ENCODE measurements at places on chromosomes 1 and 21.

GRCh38 chr1:24383381-24383940, 30.1 kb downstream of the STPG1 start:
- no peak for DNase-seq

DNA sequence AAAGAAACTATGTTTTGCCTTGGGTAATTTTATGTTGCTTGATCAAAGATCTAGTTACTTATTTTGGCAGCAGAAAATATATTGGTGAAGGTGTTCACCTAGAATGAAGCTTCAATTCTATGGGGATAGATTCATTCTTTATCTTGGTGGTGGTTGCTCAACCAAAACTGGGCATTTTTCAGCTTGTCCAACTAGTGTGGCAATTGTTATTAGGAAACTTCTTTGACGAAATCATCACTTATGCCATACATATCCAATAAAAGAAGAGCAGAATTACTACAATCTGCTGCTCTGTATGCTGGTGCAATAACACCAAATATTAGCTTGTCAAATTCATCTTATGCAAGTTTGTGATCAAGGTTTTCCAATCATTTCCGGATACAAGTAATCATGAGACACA, 26.8 kb upstream of the TMPRSS15 start:
- DNase-seq: no peak

- DNase-seq: no peak
Measured at GRCh38 chr1:18155881-18156385, 48.3 kb downstream of the IGSF21 start.

DNA sequence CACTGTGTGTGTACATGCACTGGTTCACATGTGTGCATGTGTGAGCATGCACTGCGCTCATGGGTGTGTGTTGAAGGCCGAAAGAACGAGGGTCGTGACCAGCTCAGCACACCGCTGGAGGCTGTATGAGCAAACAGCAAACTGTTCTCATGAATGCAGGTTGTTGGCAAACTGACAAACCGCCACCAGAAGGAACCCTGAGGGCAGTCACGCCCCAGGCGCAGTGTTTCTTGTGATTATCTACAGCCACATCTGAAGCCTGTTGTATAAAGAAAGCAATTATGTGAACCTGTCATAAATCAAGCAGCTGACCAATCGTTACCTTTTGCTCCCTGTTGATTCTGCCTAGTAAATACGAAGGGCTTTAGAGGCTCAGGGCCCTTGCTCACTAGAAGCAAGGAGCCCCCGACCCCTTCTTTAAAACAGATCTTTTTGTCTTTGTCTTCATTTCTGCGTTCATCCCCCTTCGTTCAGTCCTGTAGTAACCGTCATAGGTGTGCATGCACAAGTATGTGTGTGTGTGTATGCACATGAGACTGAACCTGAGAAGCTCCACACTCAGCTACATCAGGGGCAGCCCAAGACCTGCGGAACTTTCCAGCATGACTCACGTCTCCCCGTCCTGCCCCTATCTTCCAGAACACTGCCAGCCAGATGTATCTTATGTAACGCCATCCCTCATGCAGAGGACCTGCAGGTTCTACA, 16.8 kb upstream of the RIPK4 start:
- DNase-seq: peak; percentile 69

GRCh38 chr1:221712776-221713431, 29.0 kb downstream of the DUSP10 start:
- no peak for DNase-seq

GRCh38 chr1:21922090-21923013, 14.8 kb downstream of the HSPG2 start:
- no peak for DNase-seq

- DNase-seq: no peak
Measured at GRCh38 chr1:216422821-216423520, at the start of gene USH2A. USH2A (minus strand) TSS chr1:216423448; CDS start chr1:216422336, 1,112 bp downstream.

DNA sequence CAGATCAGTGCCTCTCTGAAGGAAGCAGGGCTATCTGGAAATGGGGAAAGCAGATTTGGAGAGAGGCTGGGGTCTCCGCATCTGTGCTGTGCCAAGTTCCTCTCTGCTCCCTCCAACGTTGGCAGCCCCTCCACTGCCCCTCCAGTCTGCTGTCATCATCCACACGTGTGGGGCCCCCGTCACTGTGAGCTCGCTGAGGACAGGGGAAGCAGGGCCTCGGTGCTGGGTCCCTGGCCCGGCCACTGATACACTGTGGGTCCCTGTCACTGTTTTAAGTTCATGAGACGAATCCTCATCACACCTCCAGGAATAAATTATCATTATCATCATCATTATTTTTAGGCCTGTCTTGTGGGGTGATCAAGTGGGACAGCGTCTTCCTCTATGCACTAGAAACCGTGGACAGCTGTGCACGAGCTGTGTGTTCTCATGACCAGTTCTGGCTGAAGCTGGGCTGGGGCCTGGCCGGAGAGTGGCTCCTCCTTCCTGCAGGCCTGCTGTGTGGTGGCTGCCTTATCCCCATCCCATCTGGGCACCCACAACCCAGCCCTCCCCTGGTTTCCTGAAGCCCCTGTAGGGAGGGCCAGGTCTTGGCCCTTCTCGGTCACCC, 52.2 kb downstream of the DMRTB1 start:
- no peak for DNase-seq

- no peak for DNase-seq
Measured at GRCh38 chr1:112937495-112937894, 18.5 kb downstream of the SLC16A1 start.

DNA sequence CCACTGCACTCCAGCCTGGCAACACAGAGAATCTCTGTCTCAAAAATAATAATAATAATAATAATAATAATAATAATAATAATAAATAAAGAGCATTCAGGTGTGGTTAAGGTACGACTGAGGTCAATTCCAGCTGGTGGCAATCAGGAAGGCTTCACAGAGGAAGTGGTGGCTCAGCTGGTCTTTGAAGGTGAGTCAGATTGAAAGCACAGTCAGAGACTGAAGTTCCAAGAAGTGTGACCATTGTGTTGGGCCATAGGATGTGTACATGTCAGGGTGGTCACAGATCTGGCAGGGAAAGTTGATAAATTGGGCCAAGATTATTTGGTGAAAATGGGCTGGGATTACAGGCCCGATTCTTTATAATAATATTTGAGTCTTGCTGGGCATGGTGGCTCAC, 31.0 kb upstream of the MED18 start:
- DNase-seq: no peak
